ENCODE measurements at places on chromosomes 13 and 19.

GRCh38 chr13:111115061-111115964 lies at the start of gene ARHGEF7:
TSS of gene ARHGEF7 (plus strand) at chr13:111115310. CDS start at chr13:111115527, 217 bp downstream.
- DNase-seq = peak; percentile 43

DNA sequence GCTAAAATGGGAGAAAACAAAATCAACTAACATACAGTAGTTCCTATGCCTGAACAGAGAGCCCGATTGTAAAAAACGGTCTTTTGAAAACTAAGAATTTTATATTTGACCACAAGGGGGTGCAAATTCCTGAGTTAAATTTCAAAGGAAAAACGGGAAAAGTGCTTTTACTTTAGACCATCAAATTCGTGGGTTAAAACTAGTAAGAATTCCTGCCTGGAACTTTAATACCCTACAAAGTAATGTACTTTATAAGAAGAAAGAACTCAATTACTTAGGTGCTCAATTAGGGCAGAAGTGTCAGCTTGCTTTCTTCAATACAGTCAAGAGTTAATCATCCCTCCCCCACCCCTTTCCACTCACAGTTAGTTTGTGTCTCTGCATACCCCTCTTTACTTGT lies 69.8 kb downstream of the KCNRG start:
- peak; percentile 57 for DNase-seq

GRCh38 chr19:39949026-39949747 lies 14.8 kb upstream of the FCGBP start:
- DNase-seq = no peak

DNA sequence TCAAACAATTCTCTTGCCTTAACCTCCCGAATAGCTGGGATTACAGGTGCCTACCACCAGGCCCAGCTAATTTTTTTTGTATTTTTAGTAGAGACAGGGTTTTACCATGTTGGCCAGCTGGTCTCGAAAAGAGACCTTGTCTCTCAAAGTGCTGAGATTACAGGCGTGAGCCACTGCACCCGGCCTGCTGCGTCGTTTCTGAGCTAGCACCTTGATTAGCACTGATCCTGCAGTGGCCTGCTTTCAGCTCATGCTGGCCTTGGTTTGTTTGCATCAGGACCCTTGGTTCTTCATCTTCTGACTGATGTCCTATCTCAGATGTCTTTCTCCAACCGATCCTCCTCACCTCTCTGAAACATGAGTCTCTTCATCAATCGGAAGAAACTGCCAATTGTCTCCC lies 4.9 kb upstream of the TFDP1 start:
- no peak for DNase-seq

GRCh38 chr13:112651311-112651710 lies 38.5 kb upstream of the ATP11A start:
- DNase-seq = peak; percentile 21

DNA sequence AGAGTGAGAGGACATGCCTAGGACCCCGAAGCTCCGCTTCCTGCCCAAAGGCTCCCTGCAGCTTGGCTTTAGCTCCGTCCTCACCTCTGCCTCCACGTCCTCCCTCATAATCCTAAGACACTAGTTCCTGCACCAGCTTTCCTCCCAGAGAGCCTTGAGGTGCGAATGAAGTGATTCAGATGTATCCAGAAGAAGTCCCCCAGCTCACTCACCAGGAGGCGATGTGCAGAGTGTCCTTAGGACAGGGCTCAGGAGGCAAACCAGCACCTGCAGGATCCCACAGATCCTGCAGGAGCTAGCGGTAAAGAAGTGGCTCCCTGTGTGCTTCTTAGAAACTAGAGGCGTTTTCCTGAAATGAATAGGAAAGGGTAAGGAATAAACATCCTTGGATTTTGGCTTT lies 109.7 kb downstream of the HSPH1 start:
- no peak for DNase-seq

- peak; percentile 16 for DNase-seq
Measured at GRCh38 chr13:110560601-110561343, 750 bp downstream of the RAB20 start.

- no peak for DNase-seq
Measured at GRCh38 chr19:47686679-47687450, 26.4 kb upstream of the EHD2 start.

GRCh38 chr13:77719128-77719527 lies 21.6 kb downstream of the SLAIN1 start:
- DNase-seq = no peak

DNA sequence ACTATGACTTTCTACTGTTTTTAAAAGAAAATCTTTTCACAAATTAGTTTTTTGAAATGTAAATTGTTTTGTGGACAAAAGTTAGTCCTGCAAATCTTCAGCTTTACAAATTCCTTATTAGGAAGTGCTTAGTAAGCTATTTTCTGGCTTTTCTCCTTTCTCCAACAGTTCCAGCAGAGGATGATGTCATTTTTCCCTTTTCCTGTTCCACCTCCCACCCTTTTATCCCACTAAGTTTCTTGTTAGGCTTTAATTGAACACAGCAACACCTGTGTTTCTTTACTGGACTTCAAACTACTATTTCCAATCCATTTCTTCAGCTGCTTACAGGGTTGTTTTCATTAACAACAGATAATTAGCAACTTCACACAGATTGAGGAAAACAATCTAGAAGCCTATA lies 389.2 kb downstream of the NDFIP2 start:
- no peak for DNase-seq

- no peak for DNase-seq
Measured at GRCh38 chr13:79812070-79812850, 331.3 kb downstream of the NDFIP2 start.

- no peak for DNase-seq
Measured at GRCh38 chr13:53105890-53106289, 77.3 kb downstream of the OLFM4 start.

DNA sequence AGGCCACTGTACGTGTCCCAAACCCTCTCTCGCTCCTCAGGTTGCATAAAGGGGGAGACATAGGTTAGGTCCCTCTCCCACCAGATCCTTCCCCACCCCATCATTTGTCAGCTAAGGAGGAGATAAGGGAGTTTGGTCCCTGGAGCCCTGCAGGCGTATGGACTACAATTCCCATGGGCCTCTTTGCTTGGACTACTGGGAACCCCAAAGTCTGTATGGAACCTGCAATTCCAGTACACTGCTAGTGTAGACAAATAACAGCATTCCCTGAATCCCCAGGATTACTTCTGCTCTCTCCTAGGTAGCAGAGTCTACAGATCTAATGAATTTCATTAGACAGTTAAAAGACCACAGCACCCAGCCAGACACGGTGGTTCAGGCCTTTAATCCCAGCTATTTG lies 16.0 kb upstream of the HSD17B14 start:
- DNase-seq = no peak

DNA sequence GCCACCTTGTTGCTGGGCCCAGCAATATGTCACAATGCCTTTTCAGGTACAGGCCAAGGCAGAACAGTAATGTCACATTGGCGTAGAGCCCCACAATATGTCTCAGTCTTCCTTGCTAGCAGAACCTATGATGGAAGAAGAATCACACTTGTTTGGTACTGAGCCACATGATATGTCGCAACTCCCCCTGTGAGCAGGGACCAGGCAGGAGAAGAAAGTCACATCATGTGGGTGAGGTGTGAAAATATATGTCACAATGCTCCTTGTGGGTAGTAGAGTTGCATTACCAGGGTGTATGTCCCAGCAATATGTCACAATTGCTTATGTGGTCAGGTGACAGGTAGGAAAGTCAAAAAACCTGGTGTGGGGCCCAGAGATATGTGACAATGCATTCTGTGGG lies 7.1 kb upstream of the ZNF91 start:
- DNase-seq = no peak

DNA sequence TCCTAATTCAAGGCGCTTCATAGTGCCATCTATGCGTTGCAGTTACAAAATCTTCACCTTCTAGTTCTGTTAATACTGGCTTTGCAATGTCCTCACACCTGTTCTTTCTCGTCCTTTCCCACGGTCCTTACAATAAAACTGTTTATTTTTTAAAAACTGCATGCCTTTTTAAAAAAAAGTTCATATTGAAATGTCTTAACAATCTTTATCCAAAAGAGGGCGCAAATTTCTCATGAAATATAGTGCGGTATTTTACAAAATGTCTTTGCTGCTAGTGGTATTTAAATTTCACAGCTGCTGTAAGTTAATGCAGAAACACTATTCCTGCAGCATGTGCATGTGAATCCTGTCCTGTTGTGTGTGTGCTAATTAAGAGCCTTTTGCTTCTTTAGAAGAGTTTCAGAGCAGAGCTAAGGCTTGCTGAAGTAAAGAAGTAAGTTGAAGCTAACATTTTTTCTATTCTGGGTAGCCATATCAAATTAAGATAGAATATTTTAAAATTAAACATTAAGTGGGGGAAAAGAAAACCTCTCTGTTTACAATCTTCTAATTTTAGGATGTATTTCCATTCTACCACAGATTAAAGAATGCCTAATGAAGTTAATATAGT lies 15.8 kb upstream of the CLDN10 start:
- peak; percentile 65 for DNase-seq

- DNase-seq = peak; percentile 4
Measured at GRCh38 chr13:29858667-29859066, 8.2 kb upstream of the UBL3 start.

GRCh38 chr19:17296273-17296672 lies 7.0 kb downstream of the ABHD8 start:
- DNase-seq = no peak

- DNase-seq = no peak
Measured at GRCh38 chr19:14544977-14545715, 15.8 kb downstream of the TECR start.

DNA sequence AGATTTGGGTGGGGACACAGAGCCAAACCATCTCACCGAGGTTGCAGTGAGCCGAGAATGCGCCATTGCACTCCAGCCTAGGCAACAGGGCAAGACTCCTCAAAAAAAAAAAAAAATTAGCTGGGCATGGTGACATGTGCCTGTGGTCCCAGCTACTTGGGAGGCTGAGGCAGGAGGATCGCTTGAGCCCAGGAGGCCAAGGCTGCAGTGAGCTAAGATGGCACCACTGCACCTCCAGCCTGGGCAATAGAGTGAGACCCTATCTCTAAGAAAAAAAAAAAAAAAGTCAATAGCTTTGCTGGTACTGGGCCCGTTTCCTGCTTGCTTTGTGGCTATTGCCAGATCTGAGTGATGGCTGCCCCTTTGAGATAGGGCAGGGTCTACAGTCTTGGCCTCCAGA lies 13.1 kb downstream of the ACP7 start:
- DNase-seq = no peak

GRCh38 chr13:33207615-33207961 lies 78.0 kb downstream of the STARD13 start:
- no peak for DNase-seq

DNA sequence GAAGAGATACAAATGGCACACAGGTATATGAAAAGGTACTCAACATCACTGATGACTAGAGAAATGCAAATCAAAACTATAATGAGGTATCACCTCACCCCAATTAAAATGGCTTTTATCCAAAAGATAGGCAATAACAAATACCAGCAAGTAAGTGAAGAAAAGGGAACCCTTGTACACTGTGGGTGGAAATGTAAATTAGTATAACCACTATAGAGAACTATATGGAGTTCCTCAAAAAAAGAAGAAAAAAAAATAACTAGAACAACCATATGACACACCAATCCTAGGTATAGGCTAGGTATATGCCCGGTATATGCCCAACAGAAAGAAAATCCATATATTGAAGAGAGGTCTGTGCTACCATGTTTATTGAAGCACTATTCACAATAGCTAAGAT lies 150.9 kb downstream of the VWA8 start:
- no peak for DNase-seq

DNA sequence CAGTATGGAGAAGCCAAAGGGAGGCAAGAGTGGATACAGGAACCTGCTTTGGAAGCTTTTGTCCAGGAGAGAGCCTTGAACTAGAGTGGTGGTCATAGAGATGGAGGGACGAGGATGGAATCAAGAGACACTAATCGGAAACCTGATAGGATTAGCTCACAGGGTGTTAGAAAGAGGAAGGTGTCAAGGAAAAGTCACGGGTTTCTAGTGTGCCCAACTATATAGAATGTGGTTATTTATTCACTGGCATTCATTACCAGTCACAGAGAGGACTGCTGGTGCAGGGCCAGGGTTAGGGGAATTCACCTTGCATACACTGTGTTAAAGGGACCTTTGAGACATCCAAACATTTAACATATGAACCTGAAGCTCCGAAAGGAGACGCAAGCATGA lies 43.4 kb upstream of the URAD start:
- no peak for DNase-seq

GRCh38 chr13:102922184-102922583 lies 76.4 kb downstream of the ERCC5 start:
- DNase-seq = no peak

- peak; percentile 17 for DNase-seq
Measured at GRCh38 chr19:18999896-19000620, 33.3 kb downstream of the SUGP2 start.

DNA sequence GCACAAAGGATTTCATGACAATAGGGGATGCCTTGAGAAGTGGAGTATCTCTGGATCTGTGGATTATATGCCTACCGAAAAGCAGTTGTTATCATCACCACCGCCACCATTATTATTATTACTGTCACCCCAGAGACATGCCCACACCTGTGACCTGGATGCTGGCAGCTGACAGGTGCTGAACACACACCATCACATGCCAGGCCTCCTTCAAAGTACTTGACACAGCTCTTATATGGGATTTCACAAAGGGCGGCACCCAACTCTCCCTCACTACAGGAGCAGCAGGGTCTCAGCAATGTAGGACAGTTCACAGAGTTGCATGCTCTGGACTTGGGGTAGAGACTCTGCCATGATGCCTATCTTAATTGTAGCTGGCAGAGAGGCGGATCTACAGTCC lies 5.6 kb upstream of the GPR42 start:
- DNase-seq = no peak

GRCh38 chr19:16118489-16119033 lies 6.9 kb downstream of the RAB8A start:
- DNase-seq = peak; percentile 95

GRCh38 chr19:38231918-38232317 lies 7.9 kb upstream of the DPF1 start:
- no peak for DNase-seq

DNA sequence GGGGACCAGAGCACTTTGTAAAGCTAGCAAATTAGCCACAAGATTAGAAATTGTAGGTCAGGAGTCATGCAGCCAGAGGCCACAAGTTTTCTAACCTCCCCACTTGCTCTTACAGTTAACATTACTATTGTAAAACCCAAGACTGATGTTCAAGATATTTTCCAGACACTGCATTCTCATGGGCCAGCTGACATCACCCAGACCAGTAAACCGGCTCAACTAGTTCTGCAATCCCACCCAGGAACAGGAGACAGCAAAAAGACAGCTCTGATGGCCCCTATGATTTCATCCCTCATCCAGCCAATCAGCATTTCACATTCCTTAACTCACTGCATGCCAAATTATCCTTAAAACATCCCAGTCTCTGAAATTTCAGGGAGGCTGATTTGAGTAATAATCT lies 178.5 kb downstream of the PRR20E start:
- DNase-seq = no peak

DNA sequence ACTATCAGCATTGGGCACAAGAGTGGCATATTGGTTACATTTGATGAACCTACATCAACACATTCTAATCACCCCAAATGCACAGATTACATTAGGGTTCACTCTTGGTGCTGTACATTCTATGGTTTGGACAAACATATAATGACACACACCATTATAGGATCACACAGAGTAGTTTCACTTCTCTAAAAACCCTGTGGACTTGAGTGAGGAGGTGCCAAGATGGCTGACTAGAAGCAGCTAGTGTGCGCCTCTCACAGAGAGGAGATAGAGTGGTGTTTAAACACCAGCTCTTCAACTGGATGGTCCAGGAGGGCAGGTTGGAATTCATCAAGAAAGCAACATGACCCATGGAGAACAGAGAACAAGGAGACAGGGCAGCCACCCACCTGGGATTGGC lies 265.6 kb downstream of the TDRD3 start:
- DNase-seq = no peak
